Endothelial cell (in vitro differentiated cells): ENCODE measurements at places on chromosomes 6 and 20. TPM values are rescaled to one million over a fixed set of nuclear protein-coding genes. Genes with fewer than 3 reads are reported as not detected.

- DNase-seq, result peak; percentile 23
These were observed 72.3 kb downstream of the CDYL start for GRCh38 chr6:4848382-4849068.

DNA sequence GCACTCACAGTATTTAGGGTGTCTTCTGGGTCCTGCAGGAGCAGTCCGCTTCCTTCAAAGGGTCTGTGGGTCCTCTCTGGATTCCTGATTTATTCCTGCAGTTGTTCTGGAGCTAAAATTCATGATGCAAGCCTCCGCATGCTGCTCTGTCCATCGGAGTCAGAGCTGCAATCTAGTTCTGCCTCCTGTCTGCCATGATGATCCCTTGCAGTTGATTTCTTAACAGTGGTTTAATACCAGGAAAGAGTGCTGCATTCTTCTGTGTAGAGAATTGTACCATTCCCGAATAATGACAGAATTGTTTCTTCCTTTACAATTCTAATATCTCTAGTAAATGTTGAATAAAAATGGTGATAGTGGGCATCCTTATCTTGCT is 72.0 kb upstream of the B3GAT2 start:
- no peak for DNase-seq

- DNase-seq, result no peak
These were observed 41.1 kb upstream of the RFPL4B start for GRCh38 chr6:112305795-112306564.

DNA sequence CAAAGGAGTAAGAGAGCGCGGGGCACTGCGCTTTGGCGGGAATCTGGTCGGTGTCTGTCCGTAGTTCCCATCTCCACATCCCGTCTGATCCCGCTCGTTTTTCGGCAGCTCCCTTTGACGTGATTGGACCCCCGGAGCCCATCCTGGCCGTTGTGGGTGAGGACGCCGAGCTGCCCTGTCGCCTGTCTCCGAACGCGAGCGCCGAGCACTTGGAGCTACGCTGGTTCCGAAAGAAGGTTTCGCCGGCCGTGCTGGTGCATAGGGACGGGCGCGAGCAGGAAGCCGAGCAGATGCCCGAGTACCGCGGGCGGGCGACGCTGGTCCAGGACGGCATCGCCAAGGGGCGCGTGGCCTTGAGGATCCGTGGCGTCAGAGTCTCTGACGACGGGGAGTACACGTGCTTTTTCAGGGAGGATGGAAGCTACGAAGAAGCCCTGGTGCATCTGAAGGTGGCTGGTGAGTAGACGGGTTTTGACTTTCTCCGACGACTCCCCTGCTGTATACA is 1.4 kb downstream of the BTN1A1 start:
- peak; percentile 30 for DNase-seq

DNA sequence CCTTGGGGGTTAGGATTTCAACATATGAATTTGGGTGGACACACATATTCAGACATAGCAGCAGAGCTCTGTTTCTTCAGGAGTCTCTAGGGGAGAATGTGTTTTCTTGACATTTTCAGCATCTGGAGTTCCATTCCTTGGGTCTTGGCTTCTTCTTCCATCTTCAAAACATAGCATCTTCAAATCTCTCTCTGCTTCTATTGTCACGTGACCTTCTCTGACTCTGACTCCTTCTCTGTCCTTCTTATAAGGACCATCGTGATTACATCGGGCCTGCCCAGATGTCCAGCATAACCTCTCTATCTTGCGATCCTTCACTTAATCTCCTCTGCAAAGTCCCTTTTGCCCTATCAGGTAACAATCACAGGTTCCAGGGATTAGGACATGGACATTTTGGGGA is 101.0 kb upstream of the CHD6 start:
- no peak for DNase-seq

LHFPL5 gene
- total RNA-seq, result not detected

- no peak for DNase-seq
These were observed 81.8 kb downstream of the EDN3 start for GRCh38 chr20:59382157-59382725.
